Bone marrow (tissue), 2 donors: ENCODE measurements at places on chromosomes 11 and 22.

GRCh38 chr11:111801135-111801534, 34.9 kb upstream of the PPP2R1B start:
- no peak for DNase-seq

DNA sequence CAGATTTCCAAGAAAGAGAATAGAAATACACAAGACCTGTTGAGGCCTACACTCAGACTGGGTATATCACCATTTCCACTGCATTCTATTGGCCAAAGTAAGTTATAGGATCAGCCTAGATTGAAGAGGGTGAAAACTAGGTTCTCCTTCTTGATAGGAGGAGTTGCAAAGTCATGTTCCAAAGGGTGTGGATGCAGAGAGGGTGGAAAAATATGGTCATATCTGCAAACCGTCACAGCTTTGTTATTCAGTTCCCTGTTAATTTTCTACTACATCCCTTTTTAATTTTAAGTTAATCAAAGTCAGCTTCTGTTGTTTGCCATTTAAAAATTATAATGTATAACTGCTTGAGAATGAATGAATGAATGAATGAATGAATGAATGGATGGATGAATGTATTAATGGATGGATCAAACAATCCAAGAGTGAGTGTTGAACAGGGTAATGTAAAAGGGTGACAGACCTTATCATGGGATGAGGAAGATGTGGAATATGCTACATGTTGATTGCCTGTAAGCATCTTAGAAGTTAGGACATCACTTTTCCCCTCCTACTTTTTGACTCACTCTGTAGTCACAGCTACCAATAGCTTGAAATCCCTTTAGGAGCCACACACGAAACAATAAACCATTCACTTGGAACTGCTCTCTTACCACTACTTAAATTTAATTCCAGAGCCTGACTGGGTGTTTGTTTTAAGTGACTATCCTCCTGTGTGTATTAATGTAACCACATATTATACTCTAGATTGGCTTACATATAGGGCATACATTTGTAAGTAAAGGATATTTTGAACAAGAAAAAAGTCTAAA, 121.5 kb downstream of the CCDC34 start:
- DNase-seq, result no peak

- DNase-seq, result no peak
These were observed 192.3 kb upstream of the C11orf87 start for GRCh38 chr11:109229682-109230081.

GRCh38 chr22:34986523-34986922, 79.4 kb upstream of the ISX start:
- DNase-seq, result no peak

GRCh38 chr22:23516304-23516703, 63.8 kb downstream of the IGLL1 start:
- DNase-seq, result no peak

DNA sequence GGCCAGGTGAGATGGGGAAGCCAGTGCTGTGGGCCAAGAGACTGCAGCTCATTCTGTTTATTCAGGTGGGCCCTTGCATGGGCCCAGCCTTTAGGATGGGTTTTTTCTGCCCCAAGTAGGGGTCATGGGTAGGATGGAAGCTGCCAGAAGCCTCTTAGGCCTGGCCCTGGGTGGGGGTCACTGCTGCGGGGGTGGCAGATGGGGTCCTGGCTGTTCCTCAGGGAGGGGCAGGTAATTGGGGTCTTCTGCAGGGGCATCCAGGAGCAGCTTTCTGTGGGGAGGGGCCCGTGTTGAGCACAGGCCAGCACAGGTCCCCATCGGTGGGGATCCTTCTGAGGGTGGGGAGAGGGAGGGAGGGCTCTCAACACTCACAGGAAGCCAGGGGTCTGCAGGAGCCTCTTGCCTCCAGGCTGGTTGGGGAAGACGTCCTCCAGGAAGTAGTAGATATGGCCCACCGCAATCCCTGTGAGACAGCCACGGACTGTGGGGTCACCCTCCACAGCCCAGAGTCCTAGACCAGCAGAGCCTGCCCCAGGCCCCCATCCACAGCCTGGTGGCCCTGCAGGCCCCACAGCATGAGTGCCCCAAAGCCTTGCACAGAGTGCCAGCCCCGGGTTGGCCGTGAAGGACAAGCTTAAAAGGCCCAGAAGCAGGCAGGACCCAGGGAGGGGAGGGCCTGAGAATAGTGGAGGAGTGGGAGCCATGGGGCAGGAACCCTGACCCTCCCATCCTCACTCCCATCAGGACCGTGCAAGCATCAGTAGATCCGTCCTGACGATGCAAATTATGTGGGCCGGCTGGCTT, 1.9 kb downstream of the DERL3 start:
- no peak for DNase-seq

- DNase-seq, result no peak
These were observed 1.4 kb downstream of the OTOG start for GRCh38 chr11:17548444-17548843.

DNA sequence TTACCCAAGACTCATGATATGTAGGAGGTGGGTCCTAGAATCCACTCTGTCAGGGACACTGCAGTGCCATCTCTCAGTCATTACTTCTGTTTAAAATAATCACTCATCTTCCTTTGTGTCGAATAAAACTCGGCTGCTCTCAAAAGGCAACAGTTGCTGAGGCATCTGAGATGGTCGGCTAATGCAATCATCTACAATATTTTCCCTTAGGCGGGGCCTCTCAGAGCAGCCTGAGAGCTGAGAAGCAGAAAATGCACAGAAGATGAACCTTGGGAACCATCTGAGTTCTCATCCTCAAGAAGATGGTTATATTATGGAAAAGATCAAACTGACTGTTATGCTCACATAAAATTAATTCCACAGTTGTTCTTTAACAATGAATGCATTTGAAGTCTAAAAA, 1518.2 kb upstream of the TENM4 start:
- no peak for DNase-seq

- DNase-seq, result no peak
These were observed 358.4 kb downstream of the OPCML start for GRCh38 chr11:133173810-133174412.

GRCh38 chr22:40512426-40513136, 123.9 kb downstream of the MRTFA start:
- no peak for DNase-seq

DNA sequence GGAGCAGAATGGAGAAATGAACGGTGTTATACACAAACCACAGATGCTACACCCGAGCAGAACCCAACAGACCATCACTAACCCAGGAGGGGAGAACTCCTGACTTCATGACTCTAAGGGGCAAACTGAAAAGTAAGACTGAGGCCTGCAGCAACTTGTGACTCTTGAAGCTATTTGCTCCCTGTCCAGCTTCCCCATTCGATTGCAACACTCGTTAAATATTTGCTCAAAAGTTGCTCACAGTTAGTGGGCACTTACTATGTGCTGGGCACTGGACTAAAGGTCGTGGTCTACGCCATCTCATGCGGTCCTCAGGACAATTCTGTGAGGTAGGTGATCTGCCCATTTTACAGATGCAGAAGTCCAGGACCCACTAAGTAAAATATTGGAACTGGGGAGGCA, 9.5 kb upstream of the ADA2 start:
- no peak for DNase-seq

DNA sequence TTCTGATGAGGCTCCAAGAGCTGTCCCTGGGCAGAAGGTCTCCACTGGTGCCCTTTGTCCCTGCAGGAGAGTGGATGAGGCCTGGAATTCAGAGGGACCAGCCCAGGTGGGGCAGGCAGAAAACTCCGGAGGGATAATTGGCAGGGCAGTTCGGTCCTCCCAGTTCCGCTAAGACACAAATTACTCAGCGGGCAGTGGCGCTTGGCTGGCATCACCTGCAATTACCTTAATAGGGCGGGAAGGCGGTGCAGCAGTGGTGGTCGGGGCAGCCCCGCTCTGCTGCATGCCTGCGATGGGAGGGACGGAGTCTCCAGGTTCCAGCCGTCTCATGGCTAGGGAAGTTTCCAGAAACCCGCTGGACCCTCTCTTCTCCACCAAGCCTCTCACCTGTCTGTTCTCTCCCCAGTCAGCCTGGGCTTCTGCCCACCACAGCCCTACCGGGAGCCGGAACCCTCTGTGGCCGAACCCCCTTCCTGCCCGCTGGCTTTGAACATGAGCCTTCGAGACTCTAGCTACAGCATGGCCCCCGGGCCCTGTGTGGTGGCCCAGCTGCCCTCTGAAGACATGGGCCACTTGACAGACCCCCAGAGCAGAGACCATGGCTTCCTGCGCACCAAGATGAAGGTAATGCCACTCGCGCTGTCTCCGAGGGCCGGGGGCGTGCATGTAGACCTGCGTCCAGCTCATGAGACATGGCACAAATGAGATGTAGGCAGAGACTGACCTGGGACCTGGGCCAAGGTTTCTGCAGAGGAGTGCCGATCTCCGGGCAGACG, 7.0 kb downstream of the OVOL1 start:
- no peak for DNase-seq

DNA sequence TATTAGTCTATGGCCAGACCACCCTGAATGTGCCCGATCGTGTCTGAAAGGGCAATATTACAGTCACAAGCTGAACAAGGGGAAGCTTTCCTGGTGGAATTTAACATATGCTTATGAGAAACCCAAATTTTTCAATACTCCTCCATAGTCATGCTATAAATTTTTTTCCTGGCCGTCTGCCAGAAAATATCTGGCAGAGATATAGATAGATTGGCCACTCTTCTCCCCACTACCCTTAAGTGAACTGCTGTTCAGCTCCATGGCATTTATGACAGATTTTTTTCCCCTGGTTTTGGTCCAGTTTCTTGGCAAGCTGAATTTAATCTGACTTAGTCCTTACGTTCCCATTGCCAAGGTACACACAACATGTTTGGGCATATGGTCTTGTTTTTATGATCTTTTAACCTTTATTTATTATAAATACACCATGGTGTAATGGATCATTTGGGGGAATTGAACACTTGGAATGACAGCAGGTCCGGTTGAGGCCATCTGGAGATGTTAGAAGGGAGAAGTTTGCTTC, 328.5 kb downstream of the CNTN5 start:
- no peak for DNase-seq

DNA sequence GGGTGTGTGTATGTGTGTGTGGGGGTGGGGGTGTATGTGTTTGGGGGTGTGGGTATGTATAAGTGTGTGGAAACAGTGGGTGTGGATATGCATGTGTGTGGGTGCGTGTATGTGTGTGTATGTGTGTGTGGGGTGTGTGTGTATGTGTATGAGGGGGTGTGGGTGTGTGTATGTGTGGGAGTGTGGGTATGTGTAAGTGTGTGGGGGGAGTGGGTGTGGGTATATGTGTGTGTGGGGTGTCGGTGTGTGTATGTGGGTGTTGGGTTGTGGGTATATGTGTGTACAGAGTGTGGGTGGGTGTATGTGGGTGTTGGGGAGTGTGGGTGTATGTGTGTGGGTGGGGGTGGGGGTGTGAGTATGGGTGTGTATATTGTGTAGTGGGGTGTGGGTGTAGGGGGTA, 206.0 kb downstream of the OPCML start:
- no peak for DNase-seq

- DNase-seq, result no peak
These were observed 388.4 kb downstream of the SOX6 start for GRCh38 chr11:15967966-15968365.

DNA sequence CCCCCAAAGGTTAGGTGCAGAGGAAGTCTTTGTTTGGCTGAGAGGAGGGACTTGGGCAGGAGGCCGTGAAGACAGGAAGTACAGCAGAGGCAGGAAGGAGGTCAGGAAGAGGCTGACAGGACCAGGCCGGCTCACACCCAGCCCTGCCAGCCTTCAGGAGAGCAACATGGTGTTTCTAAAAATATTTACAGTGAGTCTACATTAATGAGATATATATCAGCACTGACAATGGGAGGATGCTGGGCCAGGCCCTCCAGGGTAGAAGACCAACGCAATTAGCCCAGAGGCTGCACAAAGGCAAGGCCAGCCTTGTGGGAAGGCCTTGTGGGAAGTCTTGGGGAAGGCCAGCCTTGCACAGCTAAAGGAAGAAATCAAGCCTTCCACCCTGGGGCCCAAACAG, 7.9 kb upstream of the APLNR start:
- DNase-seq, result no peak

- no peak for DNase-seq
These were observed 23.6 kb upstream of the DKK3 start for GRCh38 chr11:12031856-12032544.

GRCh38 chr11:78949976-78950690, 375.5 kb upstream of the NARS2 start:
- DNase-seq, result no peak

GRCh38 chr11:123429913-123430720, at the start of gene GRAMD1B:
Gene GRAMD1B, plus strand, starts transcription at chr11:123430269. Its CDS starts 524 bp downstream, at chr11:123430793.
- DNase-seq, result peak; percentile 56

GRCh38 chr11:8610532-8611116, 16.6 kb upstream of the STK33 start:
- DNase-seq, result no peak

DNA sequence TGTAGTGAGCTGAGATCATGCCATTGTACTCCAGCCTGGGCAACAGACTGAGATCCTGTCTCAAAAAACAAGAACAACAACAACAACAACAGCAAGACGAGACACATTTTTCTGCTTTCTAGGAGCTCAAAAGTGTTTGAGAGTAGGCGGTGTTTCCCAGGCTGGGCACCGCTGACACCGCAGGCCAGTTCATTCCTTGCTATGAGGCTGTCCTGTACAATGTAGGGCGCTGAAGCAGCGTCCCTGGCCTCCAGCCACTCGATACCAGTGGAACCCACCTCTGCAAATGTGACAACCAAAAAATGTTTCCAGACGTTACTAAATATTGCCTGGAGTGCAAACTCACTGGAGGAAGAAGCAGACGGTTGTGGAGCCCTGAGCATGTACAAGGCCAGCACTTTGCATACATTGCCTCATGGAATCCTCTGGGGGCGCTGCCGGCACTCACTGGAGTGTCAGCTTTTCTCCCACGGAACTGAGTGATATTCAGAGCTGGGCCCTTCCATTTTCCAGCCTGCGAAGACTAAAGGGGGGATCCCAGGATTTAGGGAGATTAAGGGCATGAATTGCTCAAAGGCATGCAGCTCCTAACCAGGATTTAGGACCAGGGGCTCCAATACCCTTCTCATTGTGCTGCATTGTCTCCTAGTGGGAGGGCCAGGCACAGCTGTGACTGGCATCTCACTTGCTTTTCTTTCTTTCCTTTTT, 5.8 kb upstream of the MIEF1 start:
- DNase-seq, result peak; percentile 28

GRCh38 chr11:91922846-91923245, 301.8 kb upstream of the FAT3 start:
- DNase-seq, result no peak

DNA sequence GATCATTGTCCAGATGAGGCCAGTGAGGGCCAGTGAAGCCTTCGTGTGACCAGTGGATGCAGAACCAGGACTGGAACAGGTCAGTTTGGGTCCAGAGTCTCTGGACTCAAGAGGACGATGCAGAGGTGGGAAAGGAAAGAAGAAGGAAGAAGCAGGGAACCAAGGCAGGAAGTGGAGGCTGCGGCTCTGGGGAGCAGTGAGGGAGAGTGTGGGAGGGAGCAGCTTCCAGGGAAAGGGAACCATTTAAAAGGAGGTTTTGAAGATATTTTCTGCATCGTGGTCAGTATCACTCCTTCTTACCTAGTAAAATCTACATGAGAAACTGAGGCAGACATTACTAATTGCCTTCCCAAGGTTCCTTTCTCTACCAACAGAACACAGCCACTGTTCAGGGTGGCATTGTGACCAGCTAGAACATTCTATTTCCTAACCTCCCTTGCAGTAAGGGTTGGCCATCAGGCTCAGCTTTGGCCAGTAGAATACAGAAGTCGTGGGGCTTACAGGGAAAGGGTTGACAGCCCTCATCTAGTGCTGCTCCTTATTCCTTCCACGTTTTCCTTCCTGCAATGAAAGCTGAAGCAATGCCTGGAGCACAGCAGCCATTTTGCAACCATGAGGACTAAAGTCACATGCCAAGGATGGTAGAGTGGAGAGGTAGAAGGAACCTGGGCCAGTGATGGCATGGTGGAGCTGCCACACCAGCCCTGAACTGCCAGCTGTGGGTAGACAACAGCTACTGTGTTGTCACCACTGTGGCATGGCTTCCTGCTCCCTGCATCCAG, 29.1 kb upstream of the LINC01488 start:
- DNase-seq, result no peak
